NCI-H82 (cell line): ENCODE measurements at places on chromosomes 7 and 10.

- no peak for DNase-seq
These were observed 123.8 kb downstream of the GRID1 start for GRCh38 chr10:86242761-86243160.

GRCh38 chr10:72108830-72109635, 20.7 kb upstream of the SPOCK2 start:
- DNase-seq, result peak; percentile 15

DNA sequence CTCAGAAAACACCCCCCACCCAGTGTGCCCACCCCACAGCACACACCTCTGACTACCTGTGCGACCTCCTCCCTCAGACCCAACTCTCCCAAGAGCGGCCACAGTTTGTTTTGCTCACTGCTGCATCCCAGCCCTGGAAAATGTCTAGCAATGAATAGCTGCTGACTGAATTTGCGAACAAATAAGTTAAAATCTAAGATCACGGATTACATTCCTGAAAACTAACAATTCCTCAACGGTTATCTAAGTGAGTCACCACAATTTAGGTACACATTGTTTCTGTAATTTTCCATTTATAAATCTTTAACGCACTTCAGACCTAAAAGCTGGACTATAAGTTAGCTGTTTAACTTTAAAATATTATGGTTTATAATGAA, 235.2 kb downstream of the ZMYND11 start:
- DNase-seq, result no peak

- DNase-seq, result no peak
These were observed 303.6 kb upstream of the PITRM1 start for GRCh38 chr10:3476186-3476585.

GRCh38 chr10:116947841-116948529, 57.0 kb downstream of the SHTN1 start:
- DNase-seq, result no peak

GRCh38 chr7:30019387-30019786, 7.1 kb downstream of the FKBP14 start:
- no peak for DNase-seq

- DNase-seq, result no peak
These were observed 58.2 kb downstream of the ENTPD1 start for GRCh38 chr10:95814011-95814727.

- DNase-seq, result no peak
These were observed 73.8 kb downstream of the OSBPL3 start for GRCh38 chr7:24905996-24906770.

GRCh38 chr7:87797798-87798403, 78.3 kb downstream of the SLC25A40 start:
- peak; percentile 77 for DNase-seq

DNA sequence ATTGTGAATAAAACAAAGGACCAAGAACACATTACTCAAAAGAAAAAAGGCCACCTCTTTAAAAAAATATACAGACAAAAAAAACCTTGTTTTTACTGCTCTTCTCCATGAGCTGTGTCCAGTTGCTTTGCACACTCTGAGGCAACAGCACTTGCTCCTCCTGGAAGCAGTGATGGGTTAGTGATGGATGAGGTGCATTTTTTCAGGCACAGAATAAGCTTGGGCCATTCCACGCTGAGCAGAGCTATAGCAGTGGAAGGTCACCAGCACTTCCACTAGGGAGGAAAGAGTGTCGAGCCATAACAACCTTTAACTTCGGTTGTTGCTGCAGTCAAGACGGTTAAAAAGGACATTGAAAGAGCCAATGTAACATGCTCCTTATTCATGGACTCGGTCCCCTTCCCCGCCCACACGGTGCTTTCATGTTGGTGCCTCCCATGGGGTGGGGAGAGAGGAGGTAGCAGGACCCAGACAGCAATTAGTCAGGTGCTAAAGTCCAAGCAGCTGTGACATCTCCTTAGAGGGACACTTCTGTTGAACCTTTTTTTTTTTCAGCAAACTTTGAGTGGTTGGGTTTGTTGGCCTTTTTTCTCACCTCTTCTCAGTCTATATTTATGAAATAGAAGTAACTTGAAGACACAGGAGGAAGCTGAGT, 136.5 kb upstream of the ADARB2 start:
- DNase-seq, result no peak

DNA sequence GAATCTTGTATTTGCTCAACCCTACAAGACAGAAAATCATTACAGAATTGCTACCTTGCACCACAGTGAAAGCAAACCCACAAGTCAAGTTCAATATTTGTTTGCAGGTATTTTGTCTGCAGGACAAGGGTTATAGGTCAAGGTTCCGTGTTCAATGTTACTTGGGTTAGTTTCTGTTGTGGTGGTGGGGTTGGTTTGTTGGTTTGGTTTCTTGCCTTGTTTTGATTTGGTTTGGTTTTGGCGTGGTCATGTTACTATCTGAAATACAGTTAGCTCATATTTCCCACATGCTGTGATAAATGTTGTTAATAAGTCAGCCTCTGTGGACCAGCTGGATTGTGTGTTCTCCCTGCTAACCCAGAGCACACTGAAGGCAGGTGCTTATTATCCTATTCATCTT, 75.6 kb upstream of the INSIG1 start:
- DNase-seq, result no peak

- DNase-seq, result no peak
These were observed 30.4 kb downstream of the PRPF18 start for GRCh38 chr10:13617116-13617515.

DNA sequence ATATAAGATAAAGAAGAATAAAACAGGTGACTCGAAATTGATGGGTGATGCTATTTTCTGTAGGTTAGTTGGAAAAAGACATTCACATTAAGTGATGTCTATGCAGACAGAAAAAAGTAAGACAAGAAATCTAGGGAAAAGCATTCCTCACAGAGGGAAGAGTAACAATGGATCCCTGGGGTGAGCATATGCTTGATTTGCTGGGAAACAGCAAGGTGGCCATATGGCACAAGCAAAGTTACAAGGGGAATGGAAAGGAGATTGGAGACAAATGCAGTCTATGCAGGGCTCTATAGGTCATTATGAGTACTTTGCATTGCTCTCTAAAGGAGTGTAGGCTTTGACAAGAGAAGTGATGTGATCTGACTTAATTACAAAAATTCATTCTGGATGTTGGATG, 90.9 kb upstream of the ZNF804B start:
- DNase-seq, result peak; percentile 72

DNA sequence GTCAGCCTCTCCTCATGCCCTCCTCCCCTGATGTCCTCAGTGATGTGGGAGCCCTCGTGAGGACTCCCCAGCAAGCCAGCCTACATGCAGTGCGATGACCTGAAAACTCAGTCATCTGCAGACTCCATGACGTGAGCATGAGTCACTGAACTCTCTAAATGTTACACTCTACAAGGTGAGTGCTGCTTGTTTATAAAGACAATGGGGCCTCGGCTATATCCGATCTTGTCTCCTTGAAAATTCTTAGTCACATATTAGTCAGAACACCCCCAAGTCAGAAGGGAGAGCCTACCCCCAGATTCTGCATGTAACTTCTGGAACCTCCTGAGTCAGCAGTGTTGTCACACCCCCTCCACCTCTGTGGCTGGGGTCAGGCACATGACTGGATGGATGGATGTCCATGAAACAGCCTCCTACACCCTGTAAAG, 673.8 kb downstream of the INHBA start:
- no peak for DNase-seq

DNA sequence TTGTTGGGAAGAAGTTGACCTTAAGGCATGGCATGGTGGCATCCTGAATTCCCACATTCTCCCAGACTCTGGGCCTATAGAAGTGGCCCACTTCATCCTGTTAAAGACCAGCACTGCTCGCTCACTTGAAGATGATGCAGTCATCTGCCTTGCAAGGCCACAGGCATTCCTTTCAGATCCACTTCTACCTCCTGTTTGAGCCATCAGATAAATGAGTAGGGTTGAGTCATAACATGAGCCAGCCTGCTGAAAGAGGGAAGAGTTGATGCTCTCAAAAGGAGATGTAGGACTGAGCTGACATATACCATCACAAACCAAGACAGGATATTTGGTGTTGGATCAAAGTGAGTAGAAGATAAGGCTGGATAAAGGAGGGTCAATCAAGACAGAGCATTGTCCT, 1.5 kb upstream of the EBLN1 start:
- DNase-seq, result no peak

DNA sequence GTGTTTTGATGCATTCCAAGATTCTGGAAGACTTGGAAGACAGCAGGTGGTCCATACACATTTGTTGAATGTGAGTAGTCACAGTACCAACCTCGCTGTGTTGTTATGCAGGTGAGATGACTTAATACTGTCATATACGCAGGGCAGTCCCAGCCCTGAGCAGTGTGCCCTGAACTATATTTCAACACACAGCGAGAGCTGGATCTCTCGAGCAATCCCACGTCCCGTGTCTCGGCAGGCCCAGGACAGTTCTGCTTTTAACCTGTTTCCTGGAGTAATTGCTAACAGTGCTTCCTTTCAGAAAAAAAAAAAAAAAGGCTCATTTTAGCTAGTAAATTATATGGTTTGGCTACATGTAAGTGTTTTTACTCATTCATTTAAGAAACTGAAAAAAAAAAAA, 179.7 kb downstream of the PRKCQ start:
- no peak for DNase-seq

DNA sequence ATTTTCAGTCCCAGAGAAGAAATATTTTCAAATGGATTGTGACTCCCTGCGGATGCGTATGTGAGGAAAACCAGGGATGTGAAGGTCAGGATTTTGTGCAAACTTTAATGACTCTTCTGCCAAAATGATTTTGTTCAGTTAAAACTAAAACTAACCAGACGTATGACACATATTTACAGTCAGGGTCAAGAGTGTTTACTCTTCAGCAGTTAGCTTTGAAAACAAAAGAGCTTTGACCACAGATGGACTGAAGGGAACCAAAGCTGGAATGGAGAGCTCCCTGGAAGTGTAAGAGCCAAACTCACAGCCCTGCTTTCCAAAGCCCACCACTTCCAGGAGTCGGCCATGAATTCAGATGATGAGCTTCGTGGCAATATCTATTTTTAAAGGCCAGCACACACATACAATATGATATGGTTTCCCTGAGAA, 15.5 kb downstream of the SVIL start:
- no peak for DNase-seq

GRCh38 chr7:100694098-100694745, at the start of gene GIGYF1:
GIGYF1 (minus strand) TSS chr7:100694250; CDS start chr7:100688238, 6,012 bp downstream.
- peak; percentile 80 for DNase-seq

DNA sequence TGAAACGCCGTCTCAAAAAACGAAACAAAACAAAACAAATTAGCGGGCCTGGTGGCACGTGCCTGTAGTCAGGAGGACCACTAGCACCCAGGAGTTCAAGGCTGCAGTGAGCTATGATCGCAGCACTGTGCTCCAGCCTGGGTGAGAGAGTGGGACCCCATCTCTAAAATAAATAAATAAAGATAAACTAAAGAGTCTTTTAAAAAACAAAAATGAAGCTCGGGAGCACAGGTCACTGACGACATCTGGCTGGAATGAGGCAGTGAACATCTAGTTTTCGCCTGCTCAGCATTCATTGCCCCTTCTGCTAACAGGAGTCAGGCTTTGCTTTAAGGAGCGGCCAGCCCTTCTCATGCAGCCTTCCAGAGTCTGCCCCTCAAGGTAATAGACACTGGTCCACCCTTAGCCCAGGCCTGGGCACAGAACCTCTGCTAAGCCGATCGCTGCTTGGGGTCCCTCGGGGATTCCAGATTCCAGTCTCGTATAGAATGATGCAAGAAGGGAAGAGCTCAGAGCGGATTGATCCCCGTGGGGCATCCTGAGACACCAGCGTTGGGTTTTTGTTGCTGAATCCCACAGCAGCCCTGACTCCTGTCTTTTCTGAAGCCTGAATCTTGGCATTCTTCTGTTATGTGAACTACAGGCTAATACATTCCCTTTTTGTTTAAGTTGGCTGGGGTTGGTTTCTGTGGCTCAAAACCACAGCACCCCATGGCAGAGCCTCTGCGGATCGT, 14.2 kb upstream of the FOXK1 start:
- peak; percentile 50 for DNase-seq

GRCh38 chr10:70546584-70546983, 56.0 kb downstream of the PRF1 start:
- peak; percentile 9 for DNase-seq

DNA sequence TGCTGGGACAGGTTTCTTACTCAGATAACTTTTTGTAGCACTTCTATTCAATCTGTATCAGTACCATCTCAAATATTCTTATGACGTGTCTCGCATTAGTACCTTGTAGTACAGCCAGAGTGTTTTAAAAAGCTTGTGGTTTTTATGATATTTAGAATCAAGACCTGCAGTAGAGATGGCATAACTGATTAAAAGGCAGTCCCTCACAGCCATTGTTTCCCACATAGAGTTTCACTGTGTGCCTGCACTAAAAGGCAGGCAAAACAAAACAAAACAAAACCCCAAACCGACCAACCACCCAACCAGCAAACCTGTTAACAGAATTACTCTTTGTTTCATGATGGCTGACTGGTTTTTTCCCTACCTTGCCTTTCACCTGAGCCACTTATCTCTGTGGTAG, 221.3 kb upstream of the DGKB start:
- no peak for DNase-seq

DNA sequence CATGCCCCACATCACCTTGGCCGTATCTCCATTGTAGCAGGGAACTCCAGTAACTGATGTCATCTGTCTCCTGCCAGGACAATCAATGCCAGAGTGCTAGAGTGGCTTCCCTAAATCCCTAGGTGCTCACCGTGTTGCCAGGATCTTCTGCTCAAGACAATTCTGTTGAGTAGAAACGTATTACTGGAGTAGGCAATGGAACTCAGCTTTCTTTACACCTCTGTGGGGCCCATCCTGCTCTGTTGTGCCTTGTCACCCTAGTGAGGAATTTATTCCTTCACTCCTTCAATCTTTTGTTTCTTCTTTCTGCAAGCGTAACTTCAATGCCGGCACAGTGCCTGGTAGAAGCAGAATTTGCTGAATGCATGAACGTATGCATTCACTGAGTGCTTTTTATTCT, 305.5 kb upstream of the ZMIZ1 start:
- no peak for DNase-seq

GRCh38 chr7:38825721-38826440, 83.1 kb downstream of the VPS41 start:
- DNase-seq, result no peak

DNA sequence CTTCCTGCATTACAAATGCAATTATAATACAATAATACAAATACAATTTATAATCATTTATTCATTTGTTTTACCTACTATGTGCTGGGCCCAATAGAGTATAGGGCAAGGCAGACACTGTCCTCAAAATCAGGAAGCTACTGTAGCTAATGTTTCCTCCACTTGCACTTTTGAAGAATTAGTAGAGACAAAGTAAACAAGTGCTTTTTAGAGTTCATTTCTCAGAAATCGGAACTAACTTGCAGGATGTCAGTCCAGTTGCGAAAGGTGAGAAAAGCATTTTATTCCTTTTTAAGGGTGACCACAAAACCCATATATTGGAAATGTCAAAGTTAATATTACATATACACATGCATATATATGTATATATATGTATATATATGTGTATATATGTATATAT, 14.2 kb downstream of the ADRB1 start:
- DNase-seq, result no peak

GRCh38 chr7:1864161-1864940, 194.3 kb downstream of the ELFN1 start:
- no peak for DNase-seq

- no peak for DNase-seq
These were observed 28.1 kb upstream of the JAKMIP3 start for GRCh38 chr10:132037676-132037975.

GRCh38 chr10:102152545-102152890, 329 bp downstream of the NOLC1 start:
- DNase-seq, result peak; percentile 60

- DNase-seq, result no peak
These were observed 2.7 kb upstream of the PDGFA start for GRCh38 chr7:522071-522950.

GRCh38 chr10:131213741-131214505, 97.6 kb downstream of the TCERG1L start:
- DNase-seq, result no peak
